ENCODE measurements at places on chromosomes 5 and 9. TPM values are rescaled to one million over a fixed set of nuclear protein-coding genes. Genes with fewer than 3 reads are reported as not detected.

Gene SLC6A3
- 0.04 TPM for total RNA-seq

Gene CDKN2B-AS1
- total RNA-seq: 10.8 TPM

Gene NDST1
- 132 TPM for total RNA-seq

Gene ZNF354C
- 9.1 TPM for total RNA-seq
